ENCODE measurements at places on chromosomes 12 and 14.

GRCh38 chr14:83706231-83706954 is 1823.6 kb upstream of the FLRT2 start:
- no peak for DNase-seq

DNA sequence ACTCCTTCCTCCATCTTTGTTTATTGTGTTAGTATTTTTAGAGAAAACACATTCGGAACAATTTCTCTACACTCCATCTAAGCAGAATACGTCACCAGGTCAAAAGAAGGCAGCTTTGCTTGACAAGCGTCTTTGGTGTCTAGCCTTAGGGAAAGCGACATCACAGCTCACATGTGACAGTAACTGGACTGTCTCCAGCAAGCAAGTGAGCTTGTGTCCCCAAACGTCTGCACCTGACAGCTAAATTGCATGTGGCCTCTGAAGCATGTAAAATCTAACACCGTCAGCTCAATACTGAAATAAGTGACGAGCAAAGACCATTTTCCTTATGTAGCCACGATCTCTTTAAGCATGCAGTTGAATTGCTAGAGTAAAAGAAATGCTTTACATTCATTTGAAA is 509.8 kb downstream of the GLT1D1 start:
- DNase-seq, result no peak

DNA sequence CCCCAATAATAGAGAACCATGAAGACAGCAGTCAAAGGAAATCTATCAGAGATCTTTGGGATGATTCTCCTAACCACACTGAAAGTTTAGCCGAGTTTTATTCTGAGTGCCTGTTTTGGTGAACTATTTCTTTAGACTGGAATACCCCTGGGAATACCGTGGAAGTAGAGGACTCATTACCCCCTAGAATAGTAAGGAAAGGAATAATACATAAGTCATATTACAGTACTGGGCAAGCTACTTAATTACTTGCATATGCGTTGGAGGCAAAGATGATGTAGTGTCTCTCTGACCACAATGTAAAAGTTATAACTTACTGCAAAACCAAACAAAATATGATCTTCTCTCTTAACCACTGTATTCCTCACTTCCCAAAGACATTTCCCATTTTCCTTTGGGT is 25.5 kb downstream of the ZC2HC1C start:
- no peak for DNase-seq

GRCh38 chr12:123813349-123813748 is 51.2 kb downstream of the DNAH10 start:
- no peak for DNase-seq

GRCh38 chr12:27521066-27521465 is 2.9 kb upstream of the PPFIBP1 start:
- DNase-seq, result no peak

- DNase-seq, result no peak
These were observed 18.2 kb downstream of the BATF start for GRCh38 chr14:75540479-75540851.

GRCh38 chr12:51898506-51898905 is 8.8 kb upstream of the ACVRL1 start:
- DNase-seq, result no peak

DNA sequence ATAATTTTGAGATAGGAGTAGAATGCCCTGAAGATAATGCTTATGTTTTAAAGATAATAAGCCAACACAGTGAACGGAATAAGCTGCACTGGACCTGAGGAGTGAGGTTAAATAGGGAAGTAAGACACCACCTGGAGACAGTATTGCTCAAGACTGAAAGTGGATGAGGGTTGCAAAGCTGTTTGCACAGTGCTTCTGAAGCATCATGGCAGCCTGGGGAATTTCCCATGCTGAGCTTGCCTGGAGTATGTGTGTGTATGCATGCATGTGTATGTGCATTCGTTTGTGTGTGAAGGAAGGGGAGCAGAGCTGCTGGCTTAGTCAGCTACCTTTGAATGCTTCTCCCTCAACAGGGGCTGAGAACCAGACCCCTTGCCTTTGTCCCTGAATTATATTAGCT is 35.8 kb downstream of the BHLHE41 start:
- DNase-seq, result no peak

DNA sequence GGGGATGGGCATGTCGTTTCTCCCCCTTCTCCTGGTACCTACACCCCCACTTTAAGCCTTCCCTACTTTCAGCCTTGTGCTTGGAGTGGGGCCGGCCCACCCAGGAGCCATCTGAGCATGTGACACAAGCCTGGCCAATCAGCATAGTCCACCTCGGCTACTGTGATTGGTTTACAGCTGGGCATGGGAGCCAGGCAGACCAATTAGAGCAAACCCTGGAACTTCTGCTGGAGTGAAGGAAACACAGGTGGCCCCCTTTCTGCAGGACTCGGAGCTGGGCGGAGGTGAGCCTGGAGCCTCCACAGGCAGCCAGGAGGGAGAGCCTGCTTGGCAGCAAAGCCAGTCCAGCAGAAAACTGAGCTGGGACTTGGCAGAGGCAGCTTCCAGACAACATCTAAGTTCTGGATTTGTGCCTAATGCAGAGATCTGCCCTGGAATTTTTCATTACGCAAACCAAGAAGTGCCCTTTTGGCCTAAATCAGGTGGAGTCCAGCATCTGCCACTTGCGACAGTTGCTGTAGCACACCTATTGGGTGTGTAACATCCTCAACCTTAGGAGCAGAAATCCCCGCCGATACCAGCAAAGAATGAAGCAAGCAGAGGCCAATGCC is 59.5 kb downstream of the SCARB1 start:
- no peak for DNase-seq

DNA sequence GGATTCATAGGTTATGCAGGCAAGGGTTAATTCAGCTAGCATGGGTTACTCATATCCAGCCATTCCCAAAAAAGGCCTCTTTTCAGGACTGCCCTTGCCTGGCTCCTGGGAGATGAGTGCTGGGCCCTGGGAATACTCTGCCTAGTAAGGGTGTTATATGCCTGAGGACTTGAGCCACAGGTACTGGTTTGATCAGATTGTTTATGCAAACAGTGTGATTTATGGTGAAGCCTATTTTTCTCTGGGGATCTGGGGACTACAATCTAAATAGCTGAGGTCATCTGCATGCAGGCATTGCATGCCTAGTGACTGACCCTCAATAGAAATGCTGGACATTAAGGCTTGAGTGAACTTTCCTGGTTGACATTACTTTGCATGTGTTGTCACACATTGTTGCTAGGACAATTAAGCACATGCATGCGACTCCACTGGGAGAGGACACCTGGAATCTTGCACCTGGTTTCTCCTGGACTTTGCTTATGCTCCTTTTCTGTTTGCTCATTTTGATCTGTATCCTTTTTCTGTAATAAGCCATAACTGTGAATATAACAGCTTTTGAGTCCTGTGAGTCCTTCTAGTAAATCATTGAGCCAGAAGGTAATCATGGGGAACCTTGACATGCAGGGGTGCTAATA is 73.0 kb downstream of the RAD51B start:
- no peak for DNase-seq

DNA sequence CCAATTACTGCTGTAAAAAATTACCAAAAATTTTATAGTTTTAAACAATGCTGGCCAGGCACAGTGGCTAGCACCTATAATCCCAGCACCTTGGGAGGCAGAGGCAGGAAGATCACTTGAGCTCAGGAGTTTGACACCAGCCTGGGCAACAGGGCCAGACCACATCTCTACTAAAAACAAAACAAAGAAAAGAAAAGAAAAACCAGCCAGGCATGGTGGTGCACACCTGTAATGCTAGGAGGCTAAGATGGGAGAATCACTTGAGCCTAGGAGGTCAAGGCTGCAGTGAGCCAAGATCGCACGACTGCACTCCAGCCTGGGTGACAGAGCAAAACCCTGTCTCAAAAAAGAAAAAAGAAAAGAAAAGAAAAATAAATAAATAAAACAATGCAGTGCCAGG is 54.0 kb upstream of the ARID2 start:
- DNase-seq, result no peak

GRCh38 chr14:98913967-98914650 is 357.9 kb downstream of the BCL11B start:
- no peak for DNase-seq

DNA sequence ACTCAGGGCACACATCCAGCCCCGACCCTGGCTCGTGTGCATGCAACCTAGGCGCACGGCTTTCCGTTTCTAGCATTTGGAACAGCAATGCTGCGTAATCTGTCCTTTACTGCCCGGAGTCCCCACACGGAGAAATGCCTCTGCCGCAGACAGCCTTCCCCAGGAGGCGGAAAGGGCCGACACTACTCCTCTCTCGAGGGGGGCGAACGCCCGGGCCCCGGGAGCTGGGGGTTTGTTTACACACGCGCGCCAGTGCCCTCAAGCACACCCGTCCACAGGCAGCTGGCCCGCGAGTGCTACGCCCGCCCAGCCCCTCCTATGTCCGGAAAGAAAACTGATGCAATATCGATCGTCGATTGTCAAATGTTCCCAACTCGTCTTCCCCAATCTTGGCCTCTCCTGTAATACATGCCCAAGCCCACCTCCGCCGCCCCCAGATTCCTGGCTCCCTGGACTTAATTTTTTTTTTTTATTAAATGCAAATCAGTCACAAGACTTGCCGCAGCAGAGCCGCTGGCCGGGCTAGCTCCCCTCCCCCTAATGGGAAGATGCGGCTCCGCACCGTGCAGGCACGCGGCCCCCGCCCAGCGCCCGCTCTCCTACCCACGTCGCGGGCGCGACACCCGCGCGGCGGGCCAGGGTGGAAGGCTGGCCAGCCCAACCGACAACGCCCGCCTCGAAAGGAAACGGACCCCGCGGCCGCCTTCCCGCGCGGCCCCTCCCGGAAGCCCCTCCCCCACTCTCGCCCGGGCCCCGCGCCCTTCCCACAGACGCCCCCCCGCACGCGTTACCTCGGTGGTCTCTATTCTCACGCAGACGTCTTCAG is 642 bp downstream of the SLC38A2 start:
- DNase-seq, result peak; percentile 9

- DNase-seq, result no peak
These were observed 118.8 kb downstream of the ZNF664 start for GRCh38 chr12:124091835-124092234.

- no peak for DNase-seq
These were observed 957.1 kb downstream of the DIO2 start for GRCh38 chr14:79254069-79254775.

GRCh38 chr12:76860256-76860655 is 18.6 kb downstream of the CSRP2 start:
- DNase-seq, result no peak

DNA sequence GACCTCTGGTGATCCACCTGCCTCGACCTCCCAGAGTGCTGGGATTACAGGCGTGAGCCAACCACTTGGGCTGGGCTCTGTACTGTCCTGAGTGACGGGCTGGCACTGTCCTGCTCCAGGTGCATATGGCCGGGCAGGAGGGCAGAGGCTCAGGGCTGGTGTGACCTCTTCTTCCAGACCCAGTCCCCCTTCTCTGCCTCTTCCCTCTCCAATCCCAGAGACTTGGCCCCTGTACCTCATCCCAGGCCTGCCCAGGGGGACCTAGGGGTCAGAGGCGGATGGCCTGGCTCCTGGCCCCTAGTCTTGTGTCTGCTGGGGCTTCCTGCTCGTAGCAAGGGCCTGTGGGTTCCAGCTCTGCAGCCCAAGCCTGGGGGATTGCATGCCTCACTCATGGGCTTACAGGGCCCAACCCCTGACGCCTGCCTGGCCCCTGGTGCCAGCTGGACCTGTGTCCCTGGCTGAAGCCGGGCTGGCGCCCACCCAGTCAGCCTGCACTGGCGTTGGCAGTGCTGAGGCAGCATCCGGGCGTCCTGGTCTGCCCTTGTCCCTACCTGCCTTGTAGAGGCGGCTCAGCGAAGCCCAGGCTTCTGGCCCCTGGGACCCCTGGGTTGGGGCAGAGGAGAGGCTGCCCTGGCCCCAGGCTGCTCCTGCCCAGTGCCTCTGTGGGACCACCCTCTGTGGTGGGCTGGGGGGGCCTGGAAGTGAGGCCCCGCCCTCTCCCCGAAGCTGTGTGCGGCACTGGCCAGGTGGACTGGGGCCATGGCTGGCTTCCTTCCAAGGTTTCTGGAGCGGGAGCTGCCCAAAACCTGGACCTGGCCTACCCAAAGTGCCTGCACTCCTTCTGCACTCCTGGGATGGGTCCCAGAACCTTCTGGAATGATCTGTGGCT is 4.3 kb downstream of the TEDC1 start:
- DNase-seq, result no peak

- no peak for DNase-seq
These were observed 149.4 kb downstream of the CAPZA3 start for GRCh38 chr12:18887368-18887767.

DNA sequence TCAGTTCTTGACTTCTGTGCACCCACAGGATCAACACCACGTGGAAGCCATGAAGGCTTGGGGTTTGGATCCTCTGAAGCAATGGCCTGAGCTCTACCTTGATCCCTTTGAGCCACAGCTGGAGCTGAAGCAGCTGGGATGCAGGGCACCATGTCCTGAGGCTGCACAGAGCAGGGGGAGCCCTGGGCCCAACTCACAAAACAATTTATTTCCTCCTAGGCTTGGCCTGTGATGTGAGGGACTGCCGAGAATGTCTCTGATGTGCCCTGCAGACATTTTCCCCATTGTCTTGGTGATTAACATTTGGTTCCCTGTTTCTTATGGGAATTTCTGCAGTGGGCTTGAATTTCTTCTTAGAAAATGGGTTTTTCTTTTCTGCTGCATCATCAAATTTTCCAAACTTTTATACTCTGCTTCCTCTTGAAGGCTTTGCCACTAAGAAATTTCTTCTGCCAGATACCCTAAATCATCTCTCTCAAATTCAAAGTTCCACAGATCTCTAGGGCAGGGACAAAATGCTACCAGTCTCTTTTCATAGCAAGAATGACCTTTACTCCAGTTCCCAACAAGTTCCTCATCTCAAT is 288.2 kb downstream of the CCDC59 start:
- DNase-seq, result no peak

DNA sequence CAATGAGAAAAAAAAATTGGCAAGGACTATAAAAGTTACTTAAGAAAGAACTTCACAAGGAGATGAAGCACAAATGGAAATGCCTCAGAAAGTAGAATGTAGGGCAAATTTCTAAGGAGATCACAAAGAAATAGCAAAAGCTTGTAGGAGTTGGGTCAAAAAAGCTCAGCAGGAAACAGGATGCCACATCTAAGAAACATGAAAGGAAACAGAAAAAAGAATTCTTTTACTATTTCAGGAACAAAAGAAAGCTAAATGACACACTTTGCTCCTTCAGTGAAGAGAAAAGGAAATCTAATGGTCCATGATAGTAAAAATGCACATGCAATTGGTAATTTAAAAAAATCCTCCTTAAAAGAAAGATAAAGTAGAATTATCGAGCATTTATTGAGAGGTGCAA is 452.1 kb upstream of the GARIN6 start:
- no peak for DNase-seq

DNA sequence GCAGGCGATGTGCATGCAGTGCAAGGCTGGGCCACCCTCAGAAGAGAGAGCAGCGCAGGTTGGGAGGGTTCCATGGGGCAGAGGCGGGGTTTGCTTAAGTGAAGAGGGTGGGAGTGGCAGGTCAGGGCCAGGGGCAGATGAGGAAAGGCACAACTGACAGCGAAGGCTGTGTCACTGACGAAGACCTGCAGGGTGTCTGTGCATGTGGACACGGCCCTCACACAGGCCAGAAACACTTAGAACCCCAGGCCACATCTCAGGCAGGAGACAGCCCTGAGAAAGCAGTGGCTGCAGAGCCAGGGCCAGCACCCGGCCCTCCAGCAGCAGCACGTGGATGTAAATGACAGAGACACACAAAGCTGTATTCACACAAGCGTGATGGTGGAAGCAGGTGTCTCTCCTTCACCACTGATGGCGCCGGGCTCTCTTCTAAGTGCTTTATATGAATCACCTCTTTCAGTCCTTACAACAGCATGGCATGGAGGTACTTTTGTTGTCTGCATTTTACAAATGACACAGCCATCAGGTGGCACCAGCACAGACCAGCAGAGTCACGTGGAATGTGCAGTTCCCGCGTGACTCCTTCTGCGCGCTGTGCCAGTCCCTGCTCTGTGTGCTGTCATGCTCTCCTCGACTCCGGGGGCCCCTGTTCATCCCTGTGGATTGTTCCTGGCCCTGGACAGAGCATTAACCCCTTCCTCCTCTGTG is 54.6 kb downstream of the TSPAN11 start:
- no peak for DNase-seq
